ENCODE measurements at places on chromosomes 6 and 20.

GRCh38 chr20:4243071-4243470, 227.7 kb upstream of the RNF24 start:
- no peak for DNase-seq

GRCh38 chr6:221531-222349, 70.5 kb upstream of the DUSP22 start:
- DNase-seq: peak; percentile 68

DNA sequence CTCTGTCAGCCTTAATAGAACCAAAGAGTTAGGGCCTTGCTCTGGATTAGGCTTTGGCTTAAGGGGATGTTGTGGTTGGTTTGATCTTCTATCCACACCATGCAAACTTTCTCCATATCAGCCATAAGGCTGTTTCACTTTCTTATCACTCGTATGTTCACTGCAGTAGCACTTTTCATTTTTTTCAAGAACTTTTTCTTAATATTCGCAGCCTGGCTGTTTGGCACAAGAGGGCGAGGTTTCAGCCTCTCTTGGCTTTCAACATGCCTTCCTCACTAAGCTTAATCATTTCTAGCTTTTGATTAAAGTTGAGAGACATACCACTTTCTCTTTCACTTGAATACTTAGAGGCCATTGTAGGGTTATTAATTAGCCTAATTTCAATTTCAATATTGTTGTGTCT, 193.1 kb downstream of the NRN1 start:
- DNase-seq: no peak

DNA sequence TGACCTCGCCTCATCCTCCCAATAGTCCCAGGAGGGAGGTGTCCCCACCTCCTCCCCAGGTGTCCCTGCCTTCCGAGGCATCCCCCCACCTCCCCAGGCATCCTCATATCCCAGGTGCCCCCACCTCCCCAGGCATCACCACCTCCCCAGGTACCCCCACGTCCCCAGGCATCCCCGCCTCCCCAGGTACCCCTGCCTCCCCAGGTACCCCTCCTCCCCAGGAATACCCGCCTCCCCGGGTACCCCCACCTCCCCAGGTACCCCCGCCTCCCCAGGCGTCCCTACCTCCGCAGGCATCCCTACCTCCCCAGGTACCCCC, 198.9 kb downstream of the SYNDIG1 start:
- DNase-seq: no peak

GRCh38 chr6:28269492-28269891, 2.5 kb downstream of the ZSCAN26 start:
- DNase-seq: no peak

GRCh38 chr20:13342469-13343242, 121.6 kb downstream of the ISM1 start:
- DNase-seq: no peak

DNA sequence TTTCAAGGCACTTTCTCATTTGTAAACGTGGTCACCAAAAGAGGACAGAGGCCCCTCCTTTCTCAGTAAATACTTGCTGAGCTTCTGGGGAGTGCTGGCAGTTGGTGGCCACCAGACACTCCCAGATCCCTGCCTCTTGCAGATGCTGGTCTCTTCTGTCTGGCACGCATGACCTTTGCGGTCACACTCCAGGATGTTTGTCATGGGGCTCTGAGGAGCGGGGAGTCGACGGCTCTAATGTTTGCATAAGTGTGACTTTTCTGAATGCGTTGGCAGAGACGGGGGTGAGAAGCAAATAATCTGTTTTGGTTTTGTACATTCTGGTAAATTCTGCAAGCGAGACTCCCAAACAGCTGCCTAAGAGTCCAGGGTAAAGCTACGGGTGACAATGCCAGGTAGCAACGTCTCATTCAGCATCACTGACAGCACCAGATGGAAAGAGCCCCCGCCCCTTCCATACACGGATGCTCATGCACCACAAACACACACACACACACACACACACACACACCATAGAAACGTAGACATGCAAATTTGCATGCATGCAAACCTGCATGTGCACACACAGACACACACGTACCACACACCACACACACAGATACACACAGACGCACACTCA, 101.1 kb downstream of the YTHDF1 start:
- no peak for DNase-seq

DNA sequence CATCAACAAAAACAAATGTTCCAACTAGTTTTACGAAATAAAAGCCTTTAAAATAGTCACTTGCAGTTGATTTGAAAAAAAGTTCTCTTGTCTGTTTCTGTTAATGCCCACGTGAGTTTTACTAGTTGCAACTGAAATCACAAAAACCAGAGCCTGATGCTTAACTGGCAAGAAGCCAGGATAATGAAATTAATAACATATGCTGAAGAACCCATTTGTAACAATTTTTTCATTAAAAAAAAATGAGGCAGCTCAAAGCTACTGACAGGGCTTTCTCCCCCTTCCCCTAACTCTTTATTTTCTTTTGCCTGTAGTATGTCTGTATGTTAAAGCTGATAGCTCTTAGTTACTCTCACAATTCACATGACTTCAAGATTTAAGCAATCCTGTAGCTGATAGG, 132.7 kb upstream of the EYA4 start:
- DNase-seq: no peak

GRCh38 chr6:15355683-15356099, 109.8 kb downstream of the JARID2 start:
- no peak for DNase-seq

- DNase-seq: no peak
These were observed 108.1 kb downstream of the BCKDHB start for GRCh38 chr6:80214436-80215022.

GRCh38 chr20:49247792-49248191, 28.6 kb downstream of the DDX27 start:
- no peak for DNase-seq

- no peak for DNase-seq
These were observed 28.2 kb upstream of the GSTA4 start for GRCh38 chr6:53023323-53023722.

GRCh38 chr6:56513631-56514030, 129.1 kb downstream of the DST start:
- no peak for DNase-seq

DNA sequence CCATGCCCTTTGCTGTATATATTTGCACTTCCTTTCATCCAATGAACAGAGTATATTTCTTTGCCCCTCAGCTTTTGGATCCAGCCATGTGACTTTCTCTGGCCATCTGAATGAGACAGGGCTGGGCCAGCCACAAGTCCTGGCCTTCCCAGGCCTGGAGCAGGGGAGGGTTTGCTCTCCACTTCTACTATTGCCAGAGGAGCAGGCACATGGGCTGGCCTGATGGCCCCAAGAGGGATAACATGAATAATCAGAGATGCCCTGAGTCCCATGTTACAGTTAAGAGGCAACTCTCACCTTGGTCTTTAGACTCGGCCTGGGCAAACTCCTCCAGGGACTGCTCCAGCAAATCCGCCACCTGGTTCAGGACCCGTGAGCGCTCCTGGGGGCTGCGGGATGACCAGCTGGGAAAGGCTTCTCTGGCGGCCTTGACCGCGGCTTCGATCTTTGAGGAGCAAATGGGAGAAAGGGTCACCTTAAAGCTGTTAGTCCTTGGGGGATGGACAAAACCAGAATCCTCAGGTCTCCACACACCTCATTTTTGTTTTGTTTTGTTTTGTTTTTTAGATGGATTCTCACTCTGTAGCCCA, 6.3 kb downstream of the ALDH8A1 start:
- DNase-seq: no peak

- DNase-seq: no peak
These were observed 5.0 kb downstream of the BRD2 start for GRCh38 chr6:32973144-32974015.

DNA sequence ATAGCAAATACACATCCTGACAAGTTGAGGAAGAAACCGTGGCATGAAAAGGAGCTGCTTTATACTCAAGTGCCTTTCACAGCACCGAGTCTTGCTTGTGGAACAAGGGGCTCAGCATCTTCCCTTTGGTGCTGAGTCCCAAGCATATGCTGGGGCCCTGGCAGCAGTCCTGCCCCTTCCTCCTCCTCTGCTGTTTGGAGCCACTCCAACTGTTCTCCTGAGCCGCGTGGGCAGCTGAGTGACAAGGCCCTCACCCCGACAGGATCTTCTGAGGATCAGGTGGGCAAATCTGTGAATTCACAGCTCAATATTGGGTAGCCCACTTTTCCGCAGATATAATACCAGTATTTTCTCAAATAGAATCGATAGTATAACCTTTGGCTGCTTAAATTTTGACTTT, 24.7 kb downstream of the DACT2 start:
- DNase-seq: no peak

DNA sequence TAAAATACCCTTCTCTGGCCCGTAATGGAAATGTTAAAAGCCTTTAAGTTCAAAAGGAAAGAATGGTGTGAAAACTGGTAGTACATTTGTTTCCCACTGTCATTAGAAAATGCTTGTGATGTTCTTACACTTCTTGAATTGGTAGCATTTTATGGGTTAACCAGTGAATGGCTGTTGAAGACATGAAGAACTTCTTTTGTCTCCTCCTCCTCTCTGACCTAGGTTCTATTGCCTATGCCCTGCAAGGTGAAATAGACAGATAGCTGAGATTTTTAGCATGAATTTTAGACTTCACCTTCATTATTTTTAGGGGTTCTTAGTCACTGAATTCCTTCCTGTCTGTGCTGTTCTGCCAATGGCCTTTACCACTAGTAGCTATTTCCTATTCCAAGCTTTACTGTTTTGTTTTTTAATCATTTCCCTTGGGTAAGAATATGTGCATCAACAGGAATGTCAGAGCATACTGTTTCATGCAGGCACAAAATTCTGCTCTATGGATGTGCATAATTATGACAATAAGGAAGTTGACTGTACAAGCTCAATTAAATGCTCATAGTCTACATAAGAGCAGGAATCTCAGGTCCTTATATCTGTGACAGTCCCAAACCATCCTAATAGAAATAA, 4.9 kb downstream of the TNFAIP3 start:
- DNase-seq: no peak

GRCh38 chr6:137361701-137362100, 132.5 kb downstream of the OLIG3 start:
- DNase-seq: no peak

- no peak for DNase-seq
These were observed 181.8 kb upstream of the RALGAPA2 start for GRCh38 chr20:20894280-20894679.

DNA sequence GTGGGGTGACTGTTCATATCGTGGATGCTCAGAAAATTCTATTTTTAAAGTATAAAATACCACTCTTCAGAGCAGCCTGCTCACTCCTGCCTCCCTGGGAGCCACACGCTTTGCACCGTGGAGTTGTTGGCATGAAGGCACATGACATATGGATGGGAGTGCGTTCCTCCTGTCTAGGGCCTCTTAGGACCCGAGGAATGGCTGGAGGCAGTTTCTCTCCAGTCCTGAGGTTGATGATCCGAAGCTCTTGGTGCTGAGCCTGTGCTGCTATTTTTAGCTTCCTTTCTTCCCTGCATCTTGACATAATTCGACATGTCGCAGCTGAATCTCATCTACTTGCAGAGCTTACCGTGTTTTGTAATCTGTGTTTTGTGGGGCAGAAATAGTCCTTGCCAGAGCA, 73.9 kb downstream of the PHACTR3 start:
- no peak for DNase-seq

- DNase-seq: no peak
These were observed 12.5 kb downstream of the CASP8AP2 start for GRCh38 chr6:89842228-89842627.

DNA sequence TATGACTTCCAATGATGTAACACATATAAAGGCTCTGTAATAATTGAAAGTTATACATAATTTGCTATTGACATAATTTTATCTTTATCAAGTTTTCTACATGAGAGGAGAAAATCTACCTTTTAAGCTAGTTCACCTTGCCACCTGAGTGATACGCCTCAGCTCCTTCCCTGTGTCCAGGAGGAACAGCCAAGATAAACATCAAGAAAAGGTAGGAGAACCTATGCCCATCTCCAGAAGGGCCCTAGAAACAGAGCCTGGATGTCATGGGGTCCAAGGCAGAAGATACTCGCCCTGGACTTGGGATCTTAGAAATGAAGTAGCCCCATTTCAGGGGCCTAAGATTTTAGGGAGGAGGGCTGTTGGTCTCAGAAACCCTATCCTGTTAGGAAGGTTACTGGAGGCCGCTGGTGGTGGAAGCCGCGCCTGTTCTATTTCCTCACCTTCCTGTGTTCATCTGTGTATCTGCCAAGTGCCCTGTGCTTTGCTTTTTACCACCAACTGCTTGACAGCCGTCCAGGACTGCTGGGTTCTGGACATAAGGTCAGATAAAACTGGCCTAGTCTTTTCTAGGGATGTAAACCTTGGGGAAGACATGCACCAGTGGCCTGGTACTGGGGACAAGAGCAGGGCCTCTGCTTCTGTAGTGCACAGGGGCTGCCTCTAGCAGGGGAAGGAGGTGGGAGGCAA, 178.5 kb downstream of the ARID1B start:
- no peak for DNase-seq

GRCh38 chr6:52503851-52504781, 72.7 kb downstream of the TRAM2 start:
- DNase-seq: no peak

DNA sequence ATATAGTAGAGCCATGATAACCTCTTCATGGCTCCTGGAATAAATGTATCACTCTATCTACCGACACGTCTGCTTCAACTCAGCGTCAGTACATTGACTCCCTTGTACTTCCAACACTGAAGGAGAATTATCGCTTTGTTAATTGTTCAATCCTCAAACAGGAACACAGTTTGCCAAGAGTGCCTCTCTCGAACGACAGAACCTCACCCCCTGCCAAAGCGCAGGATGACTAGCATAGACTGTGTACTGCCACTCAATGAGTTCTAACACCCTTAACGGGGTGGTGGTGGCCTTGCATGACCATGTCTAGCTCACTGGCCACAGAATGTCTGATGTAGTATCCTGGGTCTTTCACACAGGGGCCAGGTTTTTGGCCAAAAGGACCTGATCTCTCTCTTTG, 81.4 kb upstream of the HEY2 start:
- DNase-seq: no peak

- no peak for DNase-seq
These were observed 76.6 kb upstream of the PROKR2 start for GRCh38 chr20:5393218-5393870.

GRCh38 chr6:8014947-8015346, 49.2 kb downstream of the BLOC1S5 start:
- no peak for DNase-seq

GRCh38 chr6:158029668-158030230, 48.1 kb downstream of the SYNJ2 start:
- no peak for DNase-seq

DNA sequence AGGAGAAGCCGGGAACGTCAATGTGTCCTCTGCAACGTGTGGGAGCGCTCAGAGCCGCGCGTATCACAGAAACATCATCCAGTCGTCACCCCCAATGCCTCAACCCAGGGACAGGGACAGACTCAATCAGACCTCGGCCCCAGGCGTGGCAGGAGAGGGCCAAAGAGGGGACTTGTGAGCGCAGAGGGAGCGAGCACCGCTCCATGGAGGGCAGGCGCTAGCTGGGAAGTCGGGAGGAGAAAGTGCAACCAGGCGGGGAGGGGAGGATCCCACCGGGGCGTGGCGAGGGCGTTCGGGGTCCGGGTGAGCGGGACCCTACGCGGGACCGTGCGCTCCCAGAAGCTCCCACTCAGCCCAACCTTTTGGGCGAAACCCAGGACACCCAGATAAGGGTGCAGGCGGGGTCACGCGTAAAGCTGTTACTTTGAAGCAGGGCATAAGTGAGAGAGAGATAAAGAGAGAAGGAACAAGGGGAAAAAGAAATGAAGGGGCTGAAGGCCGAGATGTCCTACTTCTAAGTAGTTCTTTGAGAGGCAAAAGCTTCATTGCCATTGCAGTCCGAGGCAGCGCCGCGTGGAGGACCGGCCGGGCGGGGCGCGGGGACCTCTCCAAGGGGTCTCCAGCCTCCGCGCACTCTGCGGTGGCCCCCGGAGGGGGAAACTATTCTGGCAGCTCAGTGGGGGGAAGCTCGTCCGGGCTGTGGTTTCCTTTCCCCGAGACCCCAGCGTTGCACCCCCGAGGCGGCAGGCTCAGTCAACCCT, 862 bp upstream of the SOBP start:
- DNase-seq: peak; percentile 30
